Bronchial smooth muscle cell (primary cell): ENCODE measurements at places on chromosomes 4 and X. TPM values are rescaled to one million over a fixed set of nuclear protein-coding genes. Genes with fewer than 3 reads are reported as not detected.

The DAPP1 gene
- total RNA-seq: 0.09 TPM in 1 of 2 replicates, not detected in the other

The FABP2 gene
- total RNA-seq: not detected in 2 replicates

The CENPE gene
- 0.52 and 3.8 TPM in 2 replicates for total RNA-seq

The COX7B2 gene
- total RNA-seq: not detected in 2 replicates

The EFHC2 gene
- total RNA-seq: 0.43 and 0.95 TPM in 2 replicates

The TRMT2B gene
- total RNA-seq: 10.0 and 12.8 TPM in 2 replicates

The EDNRA gene
- total RNA-seq: 18.3 and 18.7 TPM in 2 replicates

The RS1 gene
- not detected in 2 replicates for total RNA-seq

The PPP4R3C gene
- total RNA-seq: not detected in 2 replicates

The DUSP9 gene
- not detected in 2 replicates for total RNA-seq

The ARSH gene
- total RNA-seq: not detected in 2 replicates

The SMIM31 gene
- total RNA-seq: not detected in 2 replicates

The CXCL10 gene
- total RNA-seq: under 0.01 TPM in 1 of 2 replicates, not detected in the other

The FRG1 gene
- total RNA-seq: 10.4 and 25.8 TPM in 2 replicates

The RBM47 gene
- total RNA-seq: 0.09 and 0.32 TPM in 2 replicates

The GUCY1B1 gene
- total RNA-seq: 39.1 and 46.3 TPM in 2 replicates

The CXorf49 gene
- total RNA-seq: not detected in 2 replicates

The NUP62CL gene
- total RNA-seq: 0.32 TPM in 1 of 2 replicates, not detected in the other

The SUPT20HL1 gene
- 0.09 and 0.32 TPM in 2 replicates for total RNA-seq

The TLR6 gene
- 0.69 and 0.95 TPM in 2 replicates for total RNA-seq

The TDO2 gene
- 2.0 and 9.3 TPM in 2 replicates for total RNA-seq

The ARMCX1 gene
- total RNA-seq: 103 and 114 TPM in 2 replicates

The CYP2U1 gene
- total RNA-seq: 12.9 and 15.2 TPM in 2 replicates

The GYPB gene
- total RNA-seq: not detected in 2 replicates

The UNC5C gene
- 1.1 and 4.1 TPM in 2 replicates for total RNA-seq

The PDCL2 gene
- total RNA-seq: not detected in 2 replicates

The BEX1 gene
- total RNA-seq: 0.63 TPM in 1 of 2 replicates, not detected in the other

The TIGD2 gene
- total RNA-seq: 2.7 and 8.4 TPM in 2 replicates

The ADRA2C gene
- 0.09 and 0.16 TPM in 2 replicates for total RNA-seq

The CXCL11 gene
- total RNA-seq: not detected in 2 replicates

The MGAT4D gene
- total RNA-seq: not detected in 2 replicates

The PSMD10 gene
- 73.3 and 93.8 TPM in 2 replicates for total RNA-seq
